ENCODE measurements at places on chromosomes 6 and 20.

DNA sequence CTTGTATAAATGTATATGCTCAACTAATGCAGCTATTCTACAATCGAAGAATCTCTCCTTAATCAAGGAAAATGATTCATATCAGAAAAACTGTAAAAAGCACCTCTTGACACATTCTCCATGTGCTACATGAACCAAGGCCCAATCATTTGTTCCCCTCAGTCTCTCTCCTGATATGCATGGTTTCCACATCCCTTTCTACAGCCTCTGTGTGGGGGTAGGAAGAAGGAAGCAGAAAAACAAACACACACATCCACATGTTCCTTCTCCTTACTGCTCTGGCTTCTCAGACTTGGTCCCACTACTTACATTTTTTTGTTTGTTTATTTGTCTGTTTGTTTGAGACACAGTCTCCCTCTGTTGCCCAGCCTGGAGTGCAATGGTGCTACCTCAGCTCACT lies 510.5 kb downstream of the PRKN start:
- DNase-seq: no peak

DNA sequence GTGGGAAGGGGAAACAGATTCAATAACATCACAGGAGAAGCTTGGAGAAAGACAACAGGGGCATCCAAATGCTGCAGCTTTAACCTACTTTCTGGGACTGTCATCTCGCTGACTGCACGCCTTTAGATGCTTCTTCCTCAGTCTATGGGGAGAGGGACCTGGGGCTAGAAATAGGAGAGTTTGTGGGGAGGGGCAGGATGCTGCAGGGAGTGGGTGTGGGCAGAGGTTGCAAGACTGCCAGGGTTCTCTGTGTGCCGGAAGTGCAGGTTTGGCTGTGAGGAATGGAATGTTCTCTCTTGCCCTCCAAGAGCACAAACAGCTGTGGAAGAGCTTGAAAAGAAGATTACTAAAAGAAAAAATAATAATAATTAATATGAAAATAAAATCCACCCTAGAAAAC lies 93.2 kb downstream of the FOXO3 start:
- no peak for DNase-seq

GRCh38 chr6:123089226-123089625 lies 93.2 kb downstream of the CLVS2 start:
- DNase-seq: peak; percentile 27

- DNase-seq: no peak
These were observed 89.7 kb downstream of the FOXF2 start for GRCh38 chr6:1479095-1479494.

- DNase-seq: no peak
These were observed 829.3 kb upstream of the FLRT3 start for GRCh38 chr20:15166744-15167143.

DNA sequence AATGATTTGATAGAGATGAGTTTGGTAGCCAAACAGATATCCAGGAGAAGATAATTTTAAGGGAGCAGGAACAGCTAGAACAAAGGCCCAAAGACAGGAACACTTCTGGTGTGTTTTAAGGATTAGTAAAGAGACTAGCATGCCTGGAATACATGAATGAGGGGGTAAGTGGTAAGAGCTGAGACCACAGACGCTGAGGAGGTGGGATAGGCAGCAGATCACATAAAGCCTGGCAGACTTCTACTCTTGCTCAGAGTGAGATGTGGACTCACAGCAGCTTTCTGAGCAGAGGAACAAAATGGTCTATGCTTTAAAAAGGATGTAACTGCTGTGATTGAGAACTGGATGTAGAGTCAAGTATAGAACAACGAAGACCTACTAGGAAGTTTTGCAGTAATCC lies 100.1 kb downstream of the EPHA7 start:
- no peak for DNase-seq

DNA sequence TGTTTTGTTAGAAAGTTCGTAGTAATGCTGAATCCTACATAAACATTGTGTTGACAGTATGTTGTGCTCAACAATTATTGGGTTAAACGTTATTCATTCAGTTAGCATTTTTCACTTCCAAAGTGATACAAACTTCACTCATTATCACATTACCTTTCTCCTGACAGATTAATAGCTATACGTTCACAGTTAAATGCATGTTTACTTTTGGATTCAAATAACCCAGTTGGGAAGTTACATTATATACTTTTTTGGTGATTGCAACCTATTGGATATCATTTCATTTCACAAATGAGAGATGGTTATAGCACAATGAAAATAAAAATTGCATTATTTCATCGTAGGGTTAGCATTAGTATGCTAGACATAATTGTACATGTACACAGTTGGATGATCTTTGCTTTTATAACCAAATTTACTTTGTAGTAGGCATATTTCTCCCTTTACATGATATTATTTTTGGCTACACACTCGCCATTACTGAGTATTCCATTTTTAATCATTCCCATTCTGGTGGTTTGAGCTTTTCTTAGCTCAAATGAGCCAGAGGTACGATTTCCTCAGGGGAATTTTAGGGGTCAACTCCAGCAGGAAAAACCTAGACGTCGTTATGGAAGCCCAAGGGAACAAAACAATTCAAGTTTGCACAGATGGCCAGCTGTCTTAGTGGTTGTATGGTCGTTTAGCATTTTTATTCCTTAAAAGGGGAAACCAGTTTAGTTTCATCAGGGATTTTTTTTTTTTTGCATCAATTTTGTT lies 2.1 kb upstream of the HIVEP1 start:
- DNase-seq: no peak

GRCh38 chr20:22794200-22794599 lies 209.8 kb upstream of the FOXA2 start:
- no peak for DNase-seq

- DNase-seq: no peak
These were observed 772.8 kb upstream of the DEFB115 start for GRCh38 chr20:30484749-30485070.

DNA sequence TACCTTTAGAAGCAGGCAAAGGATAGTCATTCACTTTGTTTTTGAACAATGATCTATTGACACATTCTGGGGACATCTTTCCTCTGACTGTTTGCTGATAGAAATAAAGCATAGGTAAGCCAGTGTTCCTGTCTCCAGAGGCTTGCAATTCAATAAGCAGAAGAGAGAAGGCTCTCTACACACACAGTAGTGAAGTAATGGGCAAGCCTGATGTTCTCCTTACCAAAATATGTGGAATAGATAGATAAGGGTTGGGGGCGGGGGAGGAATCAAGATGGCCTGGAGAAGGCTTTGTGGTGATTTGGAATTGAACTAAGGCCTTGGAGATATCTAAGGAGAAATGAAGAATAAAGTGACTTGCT lies 27.3 kb downstream of the PAQR8 start:
- peak; percentile 48 for DNase-seq

- DNase-seq: no peak
These were observed 57.3 kb downstream of the LINC00237 start for GRCh38 chr20:21048841-21049273.

GRCh38 chr20:9610665-9611064 lies 96.3 kb downstream of the LAMP5 start:
- DNase-seq: no peak

GRCh38 chr6:168926306-168926705 lies 327.3 kb downstream of the THBS2 start:
- DNase-seq: no peak

DNA sequence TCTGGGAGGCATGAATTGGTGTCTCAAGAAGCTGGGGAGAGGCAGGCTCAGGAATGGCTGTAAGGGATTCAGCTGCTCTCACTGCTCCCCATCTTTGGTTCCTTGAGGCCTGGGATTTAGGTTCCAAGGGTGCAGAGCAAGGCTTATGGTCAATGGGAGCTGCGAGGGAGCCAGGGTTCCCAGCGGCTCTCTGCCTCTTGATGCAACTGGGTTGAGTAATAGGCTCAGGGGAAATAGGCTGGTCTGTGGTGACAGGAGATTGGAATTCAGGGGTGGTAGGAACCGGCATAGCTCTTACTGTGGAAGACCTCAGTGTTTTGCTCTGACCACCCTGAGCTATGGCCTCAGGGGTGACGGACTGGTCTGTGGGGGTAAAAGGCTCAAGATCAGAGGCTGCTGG lies 13.0 kb upstream of the NRM start:
- no peak for DNase-seq

- no peak for DNase-seq
These were observed 1065.5 kb downstream of the GRIK2 start for GRCh38 chr6:102458990-102459389.

DNA sequence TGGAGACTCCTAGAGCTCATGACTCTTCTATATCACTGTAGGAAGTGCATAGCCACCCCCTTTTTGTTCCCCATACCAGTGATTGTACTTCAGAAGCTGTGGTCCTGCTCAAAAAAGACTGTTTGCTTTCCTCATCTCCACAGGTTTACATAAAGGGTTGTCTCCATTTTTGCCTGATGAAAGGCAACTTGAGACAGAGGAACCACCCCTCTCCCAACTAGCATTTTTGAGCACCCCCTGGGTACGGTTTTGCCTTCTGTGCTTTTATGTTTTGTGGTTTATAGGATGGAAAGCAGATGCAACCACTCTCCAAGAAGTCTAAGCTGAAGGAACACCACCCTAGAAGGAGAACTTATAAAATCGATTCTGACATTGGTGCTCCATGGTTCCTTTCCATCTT lies 127.7 kb upstream of the SUPT3H start:
- DNase-seq: no peak

DNA sequence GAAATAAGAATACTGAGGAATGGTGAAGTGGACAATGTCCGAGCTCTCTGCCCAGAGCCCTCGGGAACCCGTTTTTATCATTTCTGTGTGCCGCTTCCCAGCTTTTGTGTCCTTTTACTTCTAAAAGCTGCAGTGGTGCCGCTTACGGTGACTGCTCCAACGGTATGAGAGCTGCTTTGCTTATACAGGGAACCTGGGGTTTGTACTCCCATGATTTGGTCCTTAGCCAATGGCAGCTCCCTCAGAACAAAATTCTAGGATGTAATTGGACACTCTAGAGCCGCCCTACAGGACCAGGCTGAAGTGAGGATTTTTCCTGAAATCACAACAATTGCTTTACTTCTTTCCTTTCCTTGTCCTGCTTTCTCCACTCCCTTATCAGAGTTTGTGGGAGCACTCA lies 24.2 kb upstream of the PCSK2 start:
- DNase-seq: no peak

- DNase-seq: no peak
These were observed 15.4 kb downstream of the SRSF3 start for GRCh38 chr6:36609582-36609981.

GRCh38 chr6:149821492-149821891 lies 42.7 kb downstream of the LRP11 start:
- DNase-seq: no peak

- DNase-seq: no peak
These were observed 17.6 kb upstream of the SGK2 start for GRCh38 chr20:43541214-43541613.

DNA sequence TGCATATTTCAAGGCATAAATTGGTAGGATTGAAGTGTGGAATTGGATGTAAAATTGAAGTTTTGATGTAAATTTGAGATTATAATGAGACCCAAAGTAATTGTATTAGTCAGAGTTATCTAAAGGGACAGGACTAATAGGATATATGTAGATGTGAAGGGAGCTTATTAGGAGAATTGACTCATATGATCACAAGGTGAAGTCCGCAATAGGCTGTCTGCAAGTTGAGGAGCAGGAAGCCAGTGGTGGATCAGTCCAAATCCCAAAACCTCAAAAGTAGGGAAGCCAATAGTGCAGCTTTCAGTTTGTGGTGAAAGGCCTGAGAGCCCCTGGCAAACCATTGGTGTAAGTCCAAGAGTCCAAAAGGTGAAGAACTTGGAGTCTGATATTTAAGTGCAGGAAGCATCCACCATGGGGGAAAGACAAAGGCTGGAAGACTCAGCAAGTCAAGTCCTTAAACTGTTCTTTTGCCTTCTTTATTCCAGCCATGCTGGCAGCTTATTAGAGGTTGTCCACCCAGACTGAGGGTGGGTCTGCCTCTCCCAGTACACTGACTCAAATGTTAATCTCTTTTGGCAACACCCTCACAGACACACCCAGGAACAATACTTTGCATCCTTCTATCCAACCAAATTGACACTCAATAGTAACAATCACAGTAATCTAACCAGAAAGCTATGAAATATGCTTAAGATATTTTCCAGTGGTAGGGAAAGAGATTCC lies 442.6 kb upstream of the PTCHD4 start:
- DNase-seq: no peak

GRCh38 chr6:13331516-13332348 lies 3.4 kb upstream of the TBC1D7 start:
- peak; percentile 16 for DNase-seq

DNA sequence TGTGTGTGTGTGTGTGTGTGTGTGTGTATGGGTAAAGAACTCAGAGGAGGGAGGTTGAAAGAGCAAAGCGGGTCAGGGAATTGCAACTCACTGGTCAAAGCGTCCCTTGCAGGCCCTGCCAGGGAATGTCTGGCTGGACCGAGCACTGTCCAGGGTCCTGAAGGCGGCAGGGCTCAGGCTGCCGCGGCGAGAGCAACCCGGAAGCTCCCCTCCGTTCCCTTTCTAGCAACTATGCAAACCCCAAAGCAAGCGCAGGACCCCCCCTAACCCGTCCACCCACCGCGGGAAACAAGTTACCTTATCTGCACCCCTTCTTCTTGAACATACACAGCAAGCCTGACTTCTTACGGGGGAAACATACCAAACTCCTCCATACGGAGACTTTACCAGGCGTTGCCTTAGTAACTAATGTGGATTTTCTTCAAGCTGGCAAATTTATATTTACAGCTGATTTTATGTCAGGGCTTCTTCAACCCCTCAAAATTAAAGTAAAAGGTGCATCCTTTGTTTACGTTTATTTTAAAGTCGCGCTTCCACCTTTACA lies 538 bp upstream of the GRM1 start:
- DNase-seq: no peak

GRCh38 chr20:6583134-6583738 lies 184.2 kb upstream of the BMP2 start:
- peak; percentile 15 for DNase-seq

GRCh38 chr6:74284284-74284683 lies 588.3 kb downstream of the CD109 start:
- DNase-seq: no peak

GRCh38 chr6:152846825-152847224 lies 96.2 kb downstream of the VIP start:
- DNase-seq: no peak

GRCh38 chr6:70636596-70636995 lies 31.1 kb upstream of the SMAP1 start:
- no peak for DNase-seq

- DNase-seq: no peak
These were observed 34.5 kb upstream of the FAM184A start for GRCh38 chr6:119112812-119113530.

All from DMS79 treated with DMSO at 0.1 percent for 48 hours (cell line).